ENCODE measurements at places on chromosomes 3 and 15.
A peak's percentile ranks its signal among the peaks of the same experiment; 100 is the strongest.

DNA sequence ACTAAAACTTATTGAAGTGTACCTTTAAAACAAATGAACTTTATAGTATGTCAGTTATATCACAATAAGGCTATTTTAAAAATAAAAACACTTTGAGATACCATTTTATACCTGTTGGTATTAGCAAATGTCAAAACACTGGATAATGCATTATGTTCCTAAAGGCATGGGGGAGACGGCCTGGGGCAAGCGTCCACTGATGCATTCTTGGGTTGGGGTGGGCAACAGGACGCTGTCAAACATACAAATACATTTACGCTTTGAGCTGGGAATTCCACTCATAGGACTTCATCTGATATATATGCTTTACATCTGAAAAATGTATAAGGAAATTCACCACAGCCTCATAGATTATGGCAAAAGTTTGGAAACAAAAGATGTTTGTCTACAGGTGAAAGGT lies 7.6 kb upstream of the GATA2 start:
- no peak for DNase-seq

DNA sequence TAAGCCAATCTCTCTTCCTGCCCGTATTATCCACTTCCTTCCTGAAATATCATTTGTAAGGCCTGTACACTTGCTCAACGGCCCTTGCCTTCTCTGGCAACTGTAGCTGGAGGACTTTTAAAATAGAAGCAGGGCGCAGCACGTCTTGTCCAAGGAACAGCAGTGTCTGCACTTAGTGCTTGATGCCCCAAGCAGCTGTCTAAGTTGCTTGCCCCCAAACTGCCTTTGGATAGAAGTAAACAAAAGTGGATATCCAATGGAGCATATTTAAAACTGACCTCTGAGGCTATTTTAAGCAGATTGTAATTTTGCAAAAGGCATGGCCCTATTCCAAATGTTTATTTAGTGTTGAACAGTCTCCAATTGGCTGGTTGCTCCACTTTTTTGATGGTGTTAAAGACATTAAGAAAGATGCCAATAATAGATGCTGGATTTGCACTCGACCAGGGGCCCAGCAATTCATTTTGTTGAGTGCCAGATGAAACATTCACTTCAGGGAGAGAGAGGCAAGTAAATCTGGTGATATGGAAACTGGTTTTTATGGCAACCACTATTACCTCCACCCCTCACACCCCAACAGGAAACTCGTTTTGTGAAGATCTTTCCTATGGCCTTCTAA lies 526.8 kb upstream of the TBL1XR1 start:
- peak; percentile 44 for DNase-seq

DNA sequence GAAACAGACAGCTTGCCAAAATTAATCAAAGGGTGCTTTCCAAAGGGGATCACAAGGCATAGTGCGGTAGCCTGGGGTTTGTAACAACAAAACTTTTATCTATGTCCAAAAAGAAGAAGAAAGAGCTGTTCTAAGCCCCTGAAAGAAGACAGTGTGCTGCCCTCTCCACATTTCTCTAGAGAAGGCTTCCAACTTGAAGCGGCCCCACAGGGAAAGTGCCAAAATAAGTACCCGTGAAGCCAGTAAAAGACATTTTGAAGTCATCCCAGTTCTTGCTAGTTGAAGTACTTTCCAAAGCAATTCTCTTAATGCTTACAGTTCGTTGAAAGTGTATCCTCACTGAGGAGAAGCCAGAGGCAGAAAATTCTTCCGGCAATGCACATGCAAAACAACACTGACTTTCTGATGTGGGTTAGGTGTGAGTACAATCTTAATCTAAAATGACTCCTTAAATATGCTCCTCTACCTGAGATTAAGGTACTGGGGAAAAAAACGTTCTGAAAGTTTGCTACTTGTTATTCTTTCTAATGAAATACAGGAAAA lies 21.3 kb downstream of the GPR15 start:
- no peak for DNase-seq

DNA sequence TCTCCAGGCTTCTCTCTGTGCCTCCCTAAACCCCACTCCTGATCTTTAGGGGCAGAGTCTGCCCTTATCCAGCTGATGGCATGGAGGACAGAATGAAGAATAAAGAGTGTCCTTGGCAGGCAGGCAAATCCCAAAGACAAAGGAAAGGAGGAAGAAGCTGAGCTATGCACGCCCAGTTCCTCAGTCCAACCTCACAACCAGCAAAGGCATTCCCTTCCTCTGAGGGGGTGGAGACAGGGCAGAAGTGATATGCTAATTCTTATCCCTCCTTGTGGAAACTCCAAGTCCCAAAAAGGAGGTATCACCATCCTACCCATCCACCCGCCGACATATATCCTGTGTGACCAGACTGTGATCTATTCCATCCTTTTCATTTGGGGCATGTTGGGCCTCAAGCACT lies 10.5 kb upstream of the CCDC54 start:
- no peak for DNase-seq

- no peak for DNase-seq
Observed at GRCh38 chr3:197789309-197789708, 1.7 kb upstream of the LRCH3 start.

GRCh38 chr3:72318504-72319193 lies 529.6 kb downstream of the SHQ1 start:
- DNase-seq = no peak

DNA sequence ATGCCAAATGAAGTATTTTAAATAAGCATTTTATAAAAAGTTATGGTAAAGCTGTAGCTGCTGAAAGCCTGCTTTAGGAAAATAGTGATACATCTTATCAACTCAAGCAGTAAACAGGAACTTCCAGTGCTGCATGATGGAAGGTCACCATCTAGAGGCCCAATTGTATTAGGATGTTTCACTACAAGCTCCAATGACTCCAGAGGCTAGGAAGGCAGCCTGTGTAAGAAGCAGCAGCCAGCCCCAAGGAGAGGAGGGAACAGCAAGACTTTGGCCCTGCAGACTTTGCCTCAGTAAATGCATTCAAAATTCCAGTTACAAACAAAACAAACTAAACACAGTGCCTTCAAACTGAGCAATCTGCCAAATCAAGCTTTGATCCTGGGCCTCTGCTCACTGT lies 32.1 kb downstream of the ILDR1 start:
- DNase-seq = no peak

DNA sequence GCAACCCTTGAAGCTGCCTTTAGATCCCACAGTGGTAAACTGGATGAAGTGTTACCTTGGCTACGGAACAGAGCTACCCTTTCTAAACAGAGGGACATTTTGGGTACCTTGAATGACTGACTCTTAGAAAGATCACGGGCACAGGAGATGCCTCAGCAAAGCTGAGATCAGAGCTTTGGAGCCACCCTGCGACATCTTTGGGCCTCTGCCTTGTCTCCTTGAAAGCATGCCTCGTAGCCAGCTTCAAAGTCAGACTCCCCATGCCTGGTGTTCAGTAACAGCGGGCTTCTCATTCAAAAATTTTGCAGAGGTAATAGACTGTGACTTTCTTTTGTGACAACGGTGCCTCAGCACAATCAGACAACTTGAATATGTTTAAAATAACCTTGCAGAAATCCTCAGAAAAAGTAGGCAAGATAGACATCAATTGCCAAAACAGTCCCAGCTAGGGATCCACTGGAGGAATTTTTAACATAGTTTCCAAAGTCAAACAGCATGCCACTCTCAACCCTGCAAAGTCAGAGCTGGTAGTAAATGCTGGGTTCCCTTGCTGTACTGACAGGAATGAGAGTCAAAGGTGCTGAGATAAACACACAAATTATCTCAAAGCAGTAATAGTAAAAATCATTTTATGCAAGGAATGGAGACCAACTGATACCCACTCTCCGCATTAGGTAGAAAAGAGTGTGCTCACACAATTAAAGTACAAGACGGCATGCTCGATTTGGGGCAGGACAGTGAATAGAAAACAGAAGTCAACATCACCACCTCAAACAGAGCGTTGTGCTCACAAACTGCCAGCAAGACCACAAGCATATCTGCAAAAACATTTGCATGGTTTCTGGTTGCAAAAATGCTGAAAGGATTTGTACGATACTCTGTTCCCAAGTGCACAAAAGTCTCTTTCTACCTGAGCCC lies 82.1 kb downstream of the MYO1E start:
- no peak for DNase-seq

GRCh38 chr15:71125831-71126450 lies 10.7 kb downstream of the THSD4 start:
- DNase-seq = no peak

DNA sequence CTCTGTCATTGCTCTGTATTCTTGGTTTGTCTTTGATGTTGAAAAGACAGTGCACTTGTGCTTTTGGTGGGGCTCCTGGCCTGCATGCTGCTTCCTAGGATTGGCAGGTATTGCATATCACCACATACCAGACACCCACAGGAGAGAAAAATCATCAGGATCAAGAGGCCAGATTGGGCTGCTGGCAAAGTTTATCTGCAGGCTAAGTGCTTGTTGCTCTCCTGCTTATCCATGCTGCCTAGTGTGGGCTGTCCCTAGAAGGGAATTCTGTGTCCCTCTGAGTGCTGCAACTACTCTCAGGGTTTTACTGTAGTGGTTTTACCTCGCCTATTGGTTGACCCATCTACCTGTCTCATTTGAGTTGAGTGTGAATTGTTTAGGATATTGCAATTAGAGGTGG lies 833 bp upstream of the SLC22A13 start:
- no peak for DNase-seq

DNA sequence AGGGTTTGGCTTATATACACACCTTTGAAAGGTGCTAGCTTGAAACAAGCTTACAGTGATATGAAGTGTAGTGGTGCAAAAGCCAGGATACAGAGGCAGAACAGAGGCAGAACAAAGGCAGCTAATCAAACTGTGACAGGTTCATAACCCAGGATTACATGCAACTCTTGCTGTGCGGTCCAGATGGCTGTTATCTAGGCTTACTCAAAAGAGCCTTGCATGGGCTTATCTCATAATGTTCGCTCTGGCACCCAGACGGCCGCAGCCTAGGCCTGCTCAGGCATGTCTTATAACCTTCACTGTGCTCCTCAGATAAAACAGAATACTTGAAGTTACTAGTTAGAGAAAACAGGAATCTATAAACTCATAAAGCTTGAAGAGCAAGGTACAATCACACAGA lies 22.8 kb upstream of the NOX5 start:
- DNase-seq = no peak

GRCh38 chr15:89168316-89168833 lies 53.0 kb downstream of the RLBP1 start:
- DNase-seq = no peak

- DNase-seq = no peak
Observed at GRCh38 chr3:71112576-71112975, 471.0 kb downstream of the FOXP1 start.

DNA sequence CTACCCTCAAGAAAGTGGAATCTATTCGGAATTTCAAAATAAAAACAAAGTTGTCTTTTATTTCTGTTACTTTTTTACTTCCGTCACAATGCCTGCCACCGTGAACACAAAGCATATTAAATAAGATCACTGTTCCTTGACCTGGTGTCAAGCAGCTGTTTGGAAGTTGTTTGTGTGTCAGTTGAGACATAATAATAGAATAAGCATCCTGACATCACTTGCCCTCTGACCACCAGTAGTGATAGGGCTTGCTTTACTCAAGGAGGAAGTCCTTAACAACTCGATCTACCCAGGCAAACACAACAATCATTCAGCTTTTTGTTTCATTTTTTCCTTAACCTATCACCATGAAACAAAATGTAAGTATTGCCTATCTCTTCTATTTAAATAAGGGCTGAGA lies 454.4 kb upstream of the RASGRP1 start:
- no peak for DNase-seq

- no peak for DNase-seq
Observed at GRCh38 chr3:14658978-14659377, 7.4 kb downstream of the CCDC174 start.

- DNase-seq = no peak
Observed at GRCh38 chr3:183907911-183908331, 23.2 kb upstream of the PARL start.

- DNase-seq = no peak
Observed at GRCh38 chr15:101500865-101501551, 11.5 kb upstream of the PCSK6 start.

GRCh38 chr3:134879990-134880389 lies 84.9 kb downstream of the EPHB1 start:
- DNase-seq = no peak

DNA sequence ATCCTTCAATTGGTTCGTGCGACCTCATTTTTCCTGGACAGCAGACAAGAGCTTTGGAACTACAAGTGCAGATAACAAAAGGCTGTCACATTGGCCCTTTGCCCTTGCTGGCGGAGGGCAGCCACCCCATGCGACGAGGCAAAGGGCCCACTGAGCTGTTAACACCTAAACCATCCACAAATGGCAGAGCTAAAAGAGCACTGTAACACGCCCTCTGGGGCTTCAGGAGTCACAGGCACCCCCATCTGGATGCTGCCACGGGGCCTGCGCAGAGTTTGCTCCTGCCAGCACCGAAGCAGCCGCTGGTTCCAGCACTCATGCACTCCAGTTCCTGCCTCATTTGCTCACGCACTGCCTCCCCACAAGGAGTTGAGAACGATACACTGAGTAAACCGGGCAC lies 524.9 kb downstream of the ZNF385D start:
- DNase-seq = no peak

DNA sequence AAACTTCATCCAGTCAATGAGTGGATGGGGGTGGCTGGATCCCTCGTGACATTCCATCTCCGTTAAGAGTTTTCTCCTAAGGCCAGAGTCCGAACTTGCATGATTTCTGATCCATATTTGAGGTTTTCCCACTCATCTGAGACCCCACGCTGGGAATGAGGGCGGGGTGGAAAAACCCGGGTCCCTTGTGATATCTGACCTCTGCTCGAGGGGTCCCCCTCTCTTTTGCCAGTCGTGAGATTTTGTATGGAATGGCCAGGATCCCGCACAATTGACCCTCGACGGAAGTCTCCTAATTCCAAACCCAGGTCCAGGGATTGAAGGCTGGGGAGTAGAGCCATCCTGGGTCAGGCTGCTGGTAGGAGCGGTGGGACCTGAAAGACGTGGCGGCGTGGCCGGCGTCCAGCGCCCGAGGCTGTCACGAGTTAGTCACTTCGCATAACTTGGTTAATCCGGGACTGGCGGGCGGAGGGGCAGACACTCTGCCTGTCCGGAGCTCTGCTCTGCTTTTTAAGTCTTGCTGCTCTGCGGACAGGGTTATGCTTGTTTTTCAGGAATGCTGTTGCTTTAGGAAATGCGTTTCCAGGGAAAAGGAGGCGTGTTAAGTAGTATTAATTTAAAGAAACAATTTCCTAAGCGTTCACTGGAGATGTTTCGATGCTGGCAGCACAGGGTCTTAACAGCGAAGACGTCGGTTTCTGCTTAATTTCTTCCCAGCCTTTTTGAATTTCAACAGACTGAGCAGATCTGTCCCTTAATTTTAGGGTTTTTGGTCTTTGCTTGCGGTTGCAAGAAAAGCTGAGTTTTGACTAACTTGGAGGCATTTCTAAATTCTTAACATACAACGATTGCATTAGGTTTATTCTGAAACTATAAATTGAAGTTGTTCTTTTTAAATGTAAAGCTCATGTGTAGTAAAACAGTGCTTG lies 69.7 kb upstream of the LRRFIP2 start:
- peak; percentile 72 for DNase-seq

DNA sequence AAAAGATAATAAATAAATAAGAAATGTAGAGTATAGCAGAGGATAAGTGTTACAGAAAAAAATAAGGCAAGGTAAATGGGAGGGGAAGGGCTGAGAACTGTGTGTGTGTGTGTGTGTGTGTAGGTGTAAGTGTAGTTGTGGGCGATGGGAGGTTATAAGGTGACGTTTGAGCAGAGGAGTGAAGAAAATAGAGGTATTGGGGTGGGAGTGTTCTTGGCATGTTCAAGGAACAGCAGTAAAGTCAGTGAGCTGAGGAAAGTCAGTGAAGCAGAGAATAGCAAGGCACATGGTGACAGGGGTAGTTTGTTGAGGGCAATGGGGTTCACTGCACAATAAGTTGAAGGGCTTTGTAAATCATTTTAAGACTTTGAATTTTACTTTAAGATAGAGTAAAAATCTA lies 30.9 kb upstream of the ZNF148 start:
- no peak for DNase-seq
